Cerebellum (tissue), 4 donors: ENCODE measurements at places on chromosomes 3 and 15. TPM values are rescaled to one million over a fixed set of nuclear protein-coding genes. Genes with fewer than 3 reads are reported as not detected.

DNA sequence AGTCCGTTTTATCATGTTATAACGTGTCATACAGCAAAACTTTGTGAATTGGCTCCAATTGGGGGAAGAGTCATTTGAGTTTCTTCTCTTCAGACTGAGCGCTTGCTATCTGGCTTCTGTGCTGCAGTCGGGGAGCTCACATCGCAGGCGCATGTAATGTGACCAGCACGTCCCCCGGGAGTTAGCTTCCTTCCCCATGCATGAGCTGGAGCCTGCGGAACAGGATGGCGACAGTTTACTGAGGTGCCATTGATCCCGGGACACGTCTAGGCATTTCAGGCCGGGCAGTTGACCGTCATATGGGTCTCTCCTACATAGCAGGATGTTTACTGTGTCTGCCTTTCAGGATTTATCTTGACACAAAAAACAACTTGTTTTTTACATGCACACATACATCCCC, 44.8 kb downstream of the CMTM8 start:
- DNase-seq, result no peak

- DNase-seq, result no peak
Measured at GRCh38 chr15:89497231-89497630, 848 bp upstream of the RHCG start.

DNA sequence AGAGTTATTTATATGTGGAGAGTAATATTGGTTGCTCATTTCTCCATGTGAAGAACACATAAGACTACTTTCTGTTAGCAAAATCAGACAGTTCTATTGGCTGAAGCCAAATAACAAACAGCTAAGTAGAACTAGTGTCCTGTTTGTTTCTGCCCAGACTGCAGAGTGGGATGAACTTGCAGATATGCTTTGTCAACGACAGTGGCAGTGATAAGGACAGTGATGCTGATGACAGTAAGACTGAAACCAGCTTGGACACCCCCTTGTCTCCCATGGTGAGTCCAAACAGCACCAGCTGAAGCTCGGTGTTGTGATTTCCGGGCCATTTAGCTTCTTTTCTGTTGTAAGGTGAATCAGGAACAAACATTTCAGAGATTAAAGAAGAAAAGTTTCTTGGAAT, 102.6 kb upstream of the IL12A start:
- DNase-seq, result no peak

DNA sequence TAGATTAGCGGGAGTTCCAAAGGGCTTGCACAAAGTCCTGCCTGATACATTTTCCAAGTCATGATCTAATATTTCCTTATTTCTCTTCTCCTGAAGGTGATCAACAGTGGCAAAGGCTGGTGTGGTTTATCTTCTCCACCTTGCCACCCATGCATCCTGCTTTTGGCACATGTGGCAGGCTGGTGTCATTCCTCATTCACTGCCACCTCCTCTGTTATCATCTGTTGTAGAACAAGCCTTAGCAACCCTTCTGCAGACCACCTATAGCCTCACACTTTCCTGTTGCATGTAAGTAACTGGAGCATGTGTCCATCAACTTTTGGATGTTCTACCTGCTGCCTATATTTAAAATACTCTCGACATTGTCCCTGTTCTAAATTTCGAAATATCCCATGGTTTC, 294.1 kb downstream of the ZBTB20 start:
- no peak for DNase-seq

LRTM1 gene
- total RNA-seq, result not detected
